Sigmoid colon (tissue), 7 donors: ENCODE measurements at places on chromosomes 12 and 14. TPM values are rescaled to one million over a fixed set of nuclear protein-coding genes. Genes with fewer than 3 reads are reported as not detected.

DNA sequence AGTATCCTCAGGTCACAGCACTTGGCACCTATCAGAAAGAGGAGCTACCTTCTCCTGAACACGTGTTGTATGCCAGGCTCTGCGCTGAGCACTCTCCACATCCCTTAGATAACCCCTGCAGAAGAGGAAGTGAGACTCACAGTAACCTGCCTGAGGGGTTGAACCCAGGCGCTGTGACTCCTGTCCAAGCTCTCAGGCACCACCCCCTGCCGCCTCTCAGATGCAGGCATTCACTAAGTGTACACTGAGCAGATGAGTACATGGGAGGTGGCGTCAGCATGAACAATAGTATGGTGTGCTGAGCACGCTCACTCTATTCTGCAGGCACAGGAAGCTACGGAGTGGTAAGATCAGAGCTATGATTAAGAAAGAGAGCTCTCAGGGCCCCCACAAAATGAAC, 21.0 kb upstream of the RIC8B start:
- H3K27ac ChIP-seq: no peak overlapping the region
- no peaks in the 10 kb centered on the region for H3K4me1 ChIP-seq
- H3K4me3 ChIP-seq: no peak overlapping the region
- DNase-seq: no peak

- no peak for DNase-seq
- no peaks in the 10 kb centered on the region for H3K27me3 ChIP-seq
- no peaks in the 10 kb centered on the region for H3K36me3 ChIP-seq
- no peaks in the 10 kb centered on the region for H3K4me1 ChIP-seq
- H3K27ac ChIP-seq: no peak overlapping the region
Observed at GRCh38 chr14:80798878-80799277, 142.7 kb downstream of the CEP128 start.

AKAP5 gene
- 0.71 TPM for total RNA-seq

DNA sequence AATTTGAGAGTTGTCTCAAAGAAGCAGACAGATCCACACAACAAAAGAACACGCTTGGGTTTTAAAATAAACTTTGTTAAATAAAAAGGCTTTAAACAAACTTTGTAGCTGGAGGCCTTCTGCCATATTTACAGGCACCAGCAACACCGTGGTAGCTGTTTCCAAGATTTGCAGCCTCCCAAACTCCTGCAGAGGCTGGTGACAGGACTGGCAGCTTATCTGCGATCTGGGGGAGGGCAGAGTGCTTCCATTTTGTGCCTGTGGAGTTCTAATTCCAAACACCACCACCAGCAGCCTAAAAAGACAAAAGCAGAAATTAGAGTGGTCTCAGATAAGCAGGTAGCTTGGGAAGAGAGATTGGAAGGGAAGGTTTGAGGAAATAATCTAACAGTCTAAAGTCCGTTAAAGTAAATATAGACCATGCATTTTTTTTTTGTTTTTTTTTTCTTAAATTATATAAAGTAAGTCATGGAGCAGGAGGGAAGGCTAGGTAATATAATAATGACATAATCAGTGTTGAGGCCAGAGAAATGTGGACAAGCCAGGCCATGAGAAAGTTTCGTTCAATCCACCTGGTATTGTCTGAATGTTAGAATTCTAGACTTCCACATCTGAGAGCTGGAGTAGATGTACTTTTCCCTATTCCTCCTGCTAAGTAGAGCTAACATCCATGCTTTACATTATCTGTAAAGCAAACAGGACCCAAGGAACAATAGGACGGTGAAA, 69.6 kb upstream of the TMEM132D start:
- no peak for DNase-seq
- no peak overlapping the region for H3K27ac ChIP-seq
- no peak overlapping the region for H3K4me3 ChIP-seq
- no peaks in the 10 kb centered on the region for H3K27me3 ChIP-seq
- no peaks in the 10 kb centered on the region for H3K36me3 ChIP-seq

GRCh38 chr14:36362648-36363047, 42.2 kb upstream of the MBIP start:
- no peaks in the 10 kb centered on the region for H3K36me3 ChIP-seq
- no peak overlapping the region for H3K27ac ChIP-seq
- no peaks in the 10 kb centered on the region for H3K4me1 ChIP-seq

DNA sequence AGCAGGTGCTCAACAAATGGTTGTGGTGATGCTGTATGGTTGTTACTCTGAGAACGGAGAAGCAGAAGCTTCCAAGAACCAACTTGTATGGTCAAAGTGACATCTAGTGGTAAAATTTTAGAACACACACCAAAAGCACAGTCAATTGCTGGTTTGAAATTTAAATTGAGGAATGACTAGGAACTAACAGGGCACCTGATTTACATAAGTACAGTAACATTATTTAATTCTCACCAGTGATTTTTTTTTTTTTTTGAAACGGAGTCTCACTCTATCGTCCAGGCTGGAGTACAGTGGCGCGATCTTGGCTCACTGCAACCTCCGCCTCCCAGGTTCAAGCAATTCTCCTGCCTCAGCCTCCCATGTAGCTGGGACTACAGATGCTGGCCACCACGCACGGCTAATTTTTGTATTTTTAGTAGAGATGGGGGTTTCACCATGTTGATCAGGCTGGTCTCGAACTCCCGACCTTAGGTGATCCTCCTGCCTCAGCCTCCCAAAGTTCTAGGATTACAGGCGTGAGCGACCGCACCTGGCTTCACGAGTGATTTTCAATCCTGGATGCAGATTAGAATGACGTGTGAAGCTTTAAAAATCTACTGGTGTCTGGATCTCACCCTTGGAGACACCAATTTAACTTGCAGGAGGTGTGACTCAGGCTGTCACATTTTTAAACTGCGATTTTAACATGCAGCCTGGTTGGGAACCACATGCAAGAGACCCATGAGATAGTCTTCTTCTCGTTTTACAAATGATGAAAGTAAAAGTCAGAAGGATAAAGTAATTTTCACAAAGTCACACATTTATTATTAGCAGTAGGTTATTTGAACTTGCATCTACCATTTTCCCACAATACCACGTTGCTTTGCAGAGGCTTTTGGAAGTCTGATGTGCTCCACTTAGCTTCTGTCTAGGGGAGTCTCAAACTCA, 14.1 kb upstream of the NUMB start:
- DNase-seq: no peak
- no peaks in the 10 kb centered on the region for H3K27me3 ChIP-seq
- no peaks in the 10 kb centered on the region for H3K36me3 ChIP-seq

- no peaks in the 10 kb centered on the region for H3K36me3 ChIP-seq
- H3K4me1 ChIP-seq: no peaks in the 10 kb centered on the region
- no peak overlapping the region for H3K4me3 ChIP-seq
- no peak for DNase-seq
Observed at GRCh38 chr12:62744551-62744950, 190.4 kb downstream of the PPM1H start.

DNA sequence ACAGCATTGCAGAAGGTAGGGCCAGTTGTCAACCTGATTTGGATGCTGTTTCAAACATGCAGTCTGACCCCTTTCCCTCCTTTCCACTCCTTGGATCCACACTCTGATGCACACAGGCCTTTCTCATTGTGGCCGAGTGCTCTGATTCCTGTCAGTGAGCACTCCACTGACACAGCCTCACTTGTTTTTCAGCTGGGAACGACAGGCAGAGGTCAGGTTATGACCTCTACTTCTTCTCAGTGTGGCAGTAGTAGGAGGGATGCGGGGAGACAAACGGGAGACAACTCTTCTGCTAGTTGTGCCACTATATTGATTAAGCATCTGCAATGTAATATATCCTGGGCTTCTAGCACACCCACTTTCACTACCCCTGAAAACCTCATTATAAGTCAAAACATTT, 61.8 kb downstream of the DERA start:
- H3K27me3 ChIP-seq: no peaks in the 10 kb centered on the region
- peaks cover 2% of the 10 kb centered on the region for H3K4me1 ChIP-seq
- no peaks in the 10 kb centered on the region for H3K36me3 ChIP-seq
- DNase-seq: no peak

TEX22 gene
- not detected for total RNA-seq

LALBA gene
- total RNA-seq: not detected

GLS2 gene
- 3.3 TPM for total RNA-seq

- H3K36me3 ChIP-seq: peaks cover 35% of the 10 kb centered on the region
- H3K27me3 ChIP-seq: no peaks in the 10 kb centered on the region
- H3K4me1 ChIP-seq: peaks cover 55% of the 10 kb centered on the region
- peak overlapping the region; percentile 72 for H3K27ac ChIP-seq
Observed at GRCh38 chr12:120225200-120225558, 24.3 kb upstream of the RPLP0 start.

LTB4R2 gene
- 2.5 TPM for total RNA-seq

DNA sequence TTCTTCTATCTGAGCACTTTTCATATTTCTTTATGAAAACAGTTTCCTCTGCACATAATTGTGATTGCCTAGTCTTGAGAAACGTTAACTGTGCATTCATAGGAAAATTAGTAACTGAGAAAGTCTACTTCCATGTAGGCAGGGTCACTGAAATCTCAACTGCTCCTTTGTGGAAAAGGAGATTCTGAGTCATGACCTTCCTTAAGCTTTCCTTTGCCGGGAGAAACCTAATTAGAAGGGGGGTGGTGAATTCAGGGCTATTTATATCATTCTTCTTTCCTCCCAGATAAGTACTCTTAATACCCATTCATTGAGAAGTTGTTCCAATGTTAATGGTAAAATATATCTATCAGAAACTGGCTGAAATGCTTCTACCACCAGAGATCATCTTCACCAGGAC, 751.0 kb upstream of the TMEM132C start:
- no peak for DNase-seq
- no peak overlapping the region for H3K4me3 ChIP-seq
- H3K36me3 ChIP-seq: no peaks in the 10 kb centered on the region
- no peaks in the 10 kb centered on the region for H3K27me3 ChIP-seq

- H3K27ac ChIP-seq: no peak overlapping the region
- H3K4me1 ChIP-seq: no peaks in the 10 kb centered on the region
- no peak for DNase-seq
- no peaks in the 10 kb centered on the region for H3K27me3 ChIP-seq
- no peak overlapping the region for H3K4me3 ChIP-seq
Observed at GRCh38 chr12:92496790-92497189, 206.0 kb upstream of the PLEKHG7 start.

- no peak for DNase-seq
- no peaks in the 10 kb centered on the region for H3K27me3 ChIP-seq
- no peak overlapping the region for H3K4me3 ChIP-seq
- no peak overlapping the region for H3K27ac ChIP-seq
Observed at GRCh38 chr14:102899516-102899900, 23.0 kb upstream of the AMN start.

FOXN4 gene
- 1.9 TPM for total RNA-seq

- no peaks in the 10 kb centered on the region for H3K27me3 ChIP-seq
- no peaks in the 10 kb centered on the region for H3K36me3 ChIP-seq
- H3K4me1 ChIP-seq: no peaks in the 10 kb centered on the region
- no peak for DNase-seq
- no peak overlapping the region for H3K4me3 ChIP-seq
Observed at GRCh38 chr12:120940799-120941198, 36.6 kb upstream of the SPPL3 start.

OR6C2 gene
- total RNA-seq: not detected

DNA sequence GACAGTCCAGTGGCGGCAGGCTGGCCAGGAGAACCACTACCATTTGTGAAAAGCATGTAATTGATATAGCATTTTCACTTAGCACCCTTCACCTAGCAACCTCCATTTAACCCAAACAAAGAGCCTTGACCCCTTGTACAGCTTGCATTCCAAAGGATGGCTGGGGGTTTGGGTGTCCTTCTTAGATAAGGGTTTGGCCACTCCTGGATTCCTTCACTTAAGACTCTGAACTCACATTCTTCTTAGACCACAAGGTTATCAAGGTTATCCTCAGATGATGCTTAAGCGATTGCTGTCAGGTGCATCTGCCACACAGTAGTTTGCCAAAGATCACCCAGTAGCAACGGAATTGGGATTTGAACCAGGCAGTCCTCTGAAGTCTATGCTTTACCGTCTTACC, 102.8 kb downstream of the ZNF664 start:
- no peaks in the 10 kb centered on the region for H3K27me3 ChIP-seq
- H3K4me1 ChIP-seq: no peaks in the 10 kb centered on the region
- H3K4me3 ChIP-seq: no peak overlapping the region
- DNase-seq: no peak
- no peak overlapping the region for H3K27ac ChIP-seq
- no peaks in the 10 kb centered on the region for H3K36me3 ChIP-seq

PYM1 gene
- 28.8 TPM for total RNA-seq

GRCh38 chr14:103056322-103057027, 874 bp downstream of the CDC42BPB start:
- peak; percentile 83 for DNase-seq
- H3K36me3 ChIP-seq: no peaks in the 10 kb centered on the region
- H3K4me1 ChIP-seq: peaks cover 44% of the 10 kb centered on the region

DNA sequence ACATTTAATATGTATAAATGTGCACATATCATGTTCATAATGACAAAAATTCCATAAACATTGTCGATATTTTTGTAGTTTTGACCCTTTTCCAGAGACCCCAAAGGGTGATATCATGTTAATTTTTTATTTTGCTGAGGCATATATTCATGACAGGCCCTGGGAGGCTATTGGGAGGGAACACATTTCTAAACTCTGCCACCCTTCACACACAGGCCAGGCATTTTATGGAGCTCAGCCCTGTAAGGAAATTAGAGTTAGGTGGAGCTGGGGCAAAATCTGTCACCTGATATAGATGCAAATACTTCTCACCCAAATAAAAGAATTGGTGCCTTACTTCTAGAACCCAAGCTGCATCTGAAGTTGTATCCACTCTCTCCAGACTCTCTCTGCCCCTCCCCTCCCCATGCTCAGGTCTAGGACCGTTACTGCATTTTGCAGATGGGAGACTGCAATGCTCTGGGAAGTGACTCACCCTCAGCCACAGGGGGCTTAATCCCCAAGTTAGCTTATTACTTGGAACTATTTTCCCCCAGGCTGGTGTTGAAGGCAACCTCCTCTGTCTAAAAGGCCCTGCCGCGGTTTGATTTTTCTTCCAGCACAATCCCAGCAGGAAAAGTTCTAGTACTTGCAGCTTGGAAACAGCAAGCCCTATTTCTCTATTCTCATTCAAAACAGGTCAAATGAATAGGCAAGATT, 238.9 kb downstream of the EMP1 start:
- DNase-seq: no peak
- H3K27ac ChIP-seq: no peak overlapping the region
- no peak overlapping the region for H3K4me3 ChIP-seq
- peaks cover 9% of the 10 kb centered on the region for H3K4me1 ChIP-seq
- H3K27me3 ChIP-seq: no peaks in the 10 kb centered on the region

ASCL1 gene
- 0.55 TPM for total RNA-seq

- H3K4me1 ChIP-seq: no peaks in the 10 kb centered on the region
- DNase-seq: no peak
- H3K27me3 ChIP-seq: no peaks in the 10 kb centered on the region
- no peak overlapping the region for H3K4me3 ChIP-seq
- H3K27ac ChIP-seq: no peak overlapping the region
Observed at GRCh38 chr12:78870539-78870938, 6.0 kb downstream of the SYT1 start.

GRCh38 chr12:49777800-49778748, 36.7 kb downstream of the TMBIM6 start:
- no peaks in the 10 kb centered on the region for H3K4me1 ChIP-seq
- H3K27ac ChIP-seq: no peak overlapping the region
- H3K36me3 ChIP-seq: no peaks in the 10 kb centered on the region
- no peak overlapping the region for H3K4me3 ChIP-seq
- H3K27me3 ChIP-seq: no peaks in the 10 kb centered on the region
